ENCODE measurements at places on chromosomes 7 and 10.

DNA sequence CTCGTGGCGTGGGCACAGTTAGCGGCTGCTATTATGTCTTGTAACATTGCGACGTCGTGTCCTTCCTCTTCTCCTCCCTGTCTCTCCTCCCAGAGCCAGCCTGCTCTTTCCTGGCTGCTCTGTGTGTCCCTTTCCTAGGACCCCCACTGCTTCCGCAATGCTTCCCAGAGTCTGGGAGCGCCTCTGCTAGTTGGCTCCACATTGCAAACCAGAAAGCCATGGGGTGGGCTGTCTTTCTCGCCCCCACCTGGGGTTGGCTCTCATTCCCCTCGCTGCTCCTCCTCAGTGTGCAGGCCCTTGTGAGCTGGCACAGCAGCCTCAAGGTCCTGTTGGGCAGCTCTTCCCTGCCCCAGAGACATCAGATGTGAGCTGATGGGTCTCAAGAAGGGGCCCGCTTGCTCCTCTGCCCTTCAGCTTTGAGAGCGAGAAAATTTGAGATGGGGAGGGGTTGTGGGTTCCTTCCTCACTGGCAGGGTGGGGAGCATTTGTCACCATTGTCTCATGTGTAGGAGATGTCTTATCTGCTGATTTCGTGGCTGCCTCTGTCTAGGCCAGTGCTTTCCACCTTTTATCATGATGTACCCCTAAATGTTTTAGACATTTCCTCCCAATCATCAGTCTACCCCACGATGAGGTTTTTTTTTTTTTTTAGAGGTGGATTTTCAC, 3.3 kb downstream of the ADAMTS14 start:
- DNase-seq, result no peak
- no peaks in the 10 kb centered on the region for H3K4me1 ChIP-seq
- no peak overlapping the region for H3K27ac ChIP-seq
- H3K27me3 ChIP-seq, result peaks cover 24% of the 10 kb centered on the region
- no peak overlapping the region for H3K4me3 ChIP-seq

- no peak overlapping the region for H3K4me3 ChIP-seq
- H3K36me3 ChIP-seq, result peaks cover 65% of the 10 kb centered on the region
- no peak for DNase-seq
- peaks cover 6% of the 10 kb centered on the region for H3K4me1 ChIP-seq
- no peaks in the 10 kb centered on the region for H3K27me3 ChIP-seq
These were observed 204.4 kb downstream of the DIP2C start for GRCh38 chr10:484925-485661.

- no peak overlapping the region for H3K4me3 ChIP-seq
- H3K4me1 ChIP-seq, result no peaks in the 10 kb centered on the region
- DNase-seq, result no peak
- H3K36me3 ChIP-seq, result no peaks in the 10 kb centered on the region
- no peak overlapping the region for H3K27ac ChIP-seq
These were observed 282.1 kb downstream of the CCDC3 start for GRCh38 chr10:12719365-12719764.

DNA sequence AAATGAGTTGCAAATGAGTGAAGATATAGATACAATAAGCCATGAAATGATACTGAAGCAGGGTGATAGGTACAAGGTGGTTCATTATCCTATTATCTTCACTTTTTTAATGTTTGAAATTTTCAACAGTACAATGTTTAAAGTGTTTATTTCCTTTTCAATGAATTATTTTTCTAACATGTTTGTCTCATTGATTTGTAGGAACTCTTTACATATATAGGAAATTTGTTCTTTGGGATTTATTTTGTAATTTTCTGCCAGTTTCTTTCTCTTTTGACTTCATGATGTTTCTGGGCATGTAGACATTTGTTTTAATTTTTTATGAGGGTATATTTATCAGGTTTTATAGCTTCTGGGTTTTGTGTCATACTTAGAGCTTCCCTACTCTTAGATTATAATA, 108.9 kb downstream of the EXOC4 start:
- no peaks in the 10 kb centered on the region for H3K36me3 ChIP-seq
- H3K27ac ChIP-seq, result no peak overlapping the region
- no peaks in the 10 kb centered on the region for H3K4me1 ChIP-seq
- no peak overlapping the region for H3K4me3 ChIP-seq
- DNase-seq, result no peak
- no peaks in the 10 kb centered on the region for H3K27me3 ChIP-seq

- no peaks in the 10 kb centered on the region for H3K36me3 ChIP-seq
- H3K4me1 ChIP-seq, result peaks cover 6% of the 10 kb centered on the region
- no peak overlapping the region for H3K27ac ChIP-seq
- no peak for DNase-seq
- H3K27me3 ChIP-seq, result no peaks in the 10 kb centered on the region
- no peak overlapping the region for H3K4me3 ChIP-seq
These were observed 66.1 kb downstream of the THNSL1 start for GRCh38 chr10:25082276-25083204.

DNA sequence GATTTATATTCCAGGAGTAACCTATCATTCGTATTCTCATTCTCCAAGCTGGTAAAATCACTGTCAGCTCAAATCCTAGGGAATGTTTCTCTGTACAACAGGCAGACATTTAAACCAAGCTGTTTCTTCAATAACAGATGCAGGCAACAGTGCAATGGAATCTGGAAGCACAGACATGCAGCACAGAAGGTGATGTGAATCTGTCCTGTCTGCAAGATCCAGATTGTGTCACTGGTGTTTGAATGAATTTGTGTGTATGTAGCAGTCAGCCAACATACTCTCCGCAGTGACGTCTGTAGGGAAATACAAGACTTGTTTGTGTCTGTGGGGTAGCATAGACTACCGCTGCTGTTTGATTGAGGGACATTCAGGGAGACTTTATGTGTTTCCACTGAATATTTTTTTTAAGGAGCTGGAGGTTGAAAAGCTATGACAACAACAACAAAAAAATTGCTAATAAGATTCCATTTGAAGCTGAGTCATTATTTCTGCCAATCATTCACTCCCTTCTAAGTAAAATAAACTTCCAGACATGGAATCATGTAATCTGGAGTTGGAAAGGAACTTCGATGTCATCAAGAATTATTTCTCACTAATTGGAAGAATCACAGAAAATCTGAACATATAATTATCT, 122.9 kb upstream of the MYO3A start:
- no peak for DNase-seq
- no peaks in the 10 kb centered on the region for H3K27me3 ChIP-seq
- H3K27ac ChIP-seq, result no peak overlapping the region

DNA sequence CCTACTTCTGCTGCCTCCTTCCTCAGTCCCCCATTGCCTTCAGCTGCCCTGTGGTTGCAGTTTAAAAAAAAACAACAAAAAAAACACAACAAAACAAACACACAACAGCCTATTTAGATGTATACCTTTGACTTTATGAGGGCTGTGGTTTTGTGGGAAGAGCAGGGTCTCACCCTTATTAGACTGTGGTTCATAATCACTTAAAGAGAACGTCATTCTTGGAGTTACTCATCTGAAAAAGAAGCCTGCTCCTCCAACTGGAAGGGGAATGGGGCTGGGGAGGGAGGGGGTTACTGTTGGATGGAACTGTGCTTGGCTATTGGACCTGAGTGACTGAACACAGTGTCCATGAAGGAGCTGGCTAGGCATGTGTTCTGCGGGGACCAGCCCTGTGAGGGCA, 48.1 kb downstream of the SDK1 start:
- no peaks in the 10 kb centered on the region for H3K36me3 ChIP-seq
- DNase-seq, result no peak
- H3K4me1 ChIP-seq, result no peaks in the 10 kb centered on the region
- H3K27me3 ChIP-seq, result no peaks in the 10 kb centered on the region

DNA sequence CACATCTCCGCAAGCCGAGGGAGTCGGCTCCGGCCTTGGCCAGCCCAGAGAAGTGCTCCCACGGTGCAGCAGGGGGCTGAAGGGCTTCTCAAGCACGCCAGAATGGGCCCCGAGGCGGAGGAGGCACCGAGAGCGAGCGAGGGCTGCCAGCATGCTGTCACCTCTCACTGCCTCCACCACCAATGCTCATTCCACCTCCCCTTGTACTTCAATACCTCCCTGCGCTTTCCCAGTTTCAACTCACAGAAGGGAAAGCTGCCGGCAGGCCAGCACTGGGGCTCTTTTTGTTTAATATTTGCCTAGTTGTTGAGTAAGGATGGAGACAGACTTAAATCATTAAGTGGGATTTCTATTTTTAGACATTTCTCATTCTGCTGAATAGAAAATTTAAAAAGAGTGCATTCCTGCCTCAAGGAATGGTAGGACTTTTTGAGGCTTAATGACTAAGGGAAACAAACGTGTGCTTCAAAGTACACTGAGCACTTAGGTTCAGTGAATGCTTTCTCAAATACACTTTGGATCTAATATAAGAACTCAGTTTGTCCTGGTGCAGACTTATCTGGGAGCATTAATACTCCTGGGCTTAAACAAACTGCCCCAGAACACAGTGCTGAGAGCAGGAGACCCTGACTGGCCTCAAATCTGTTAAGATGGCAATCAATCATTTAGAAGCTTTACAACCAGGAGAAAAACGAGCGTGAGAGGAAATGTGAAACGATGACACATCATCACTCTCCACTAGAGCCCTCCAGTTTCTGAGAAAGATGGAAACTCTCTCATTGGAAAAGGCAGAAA, 131.2 kb downstream of the RALA start:
- no peak overlapping the region for H3K4me3 ChIP-seq
- no peak for DNase-seq
- no peaks in the 10 kb centered on the region for H3K4me1 ChIP-seq
- H3K27ac ChIP-seq, result no peak overlapping the region
- no peaks in the 10 kb centered on the region for H3K27me3 ChIP-seq
- H3K36me3 ChIP-seq, result no peaks in the 10 kb centered on the region

DNA sequence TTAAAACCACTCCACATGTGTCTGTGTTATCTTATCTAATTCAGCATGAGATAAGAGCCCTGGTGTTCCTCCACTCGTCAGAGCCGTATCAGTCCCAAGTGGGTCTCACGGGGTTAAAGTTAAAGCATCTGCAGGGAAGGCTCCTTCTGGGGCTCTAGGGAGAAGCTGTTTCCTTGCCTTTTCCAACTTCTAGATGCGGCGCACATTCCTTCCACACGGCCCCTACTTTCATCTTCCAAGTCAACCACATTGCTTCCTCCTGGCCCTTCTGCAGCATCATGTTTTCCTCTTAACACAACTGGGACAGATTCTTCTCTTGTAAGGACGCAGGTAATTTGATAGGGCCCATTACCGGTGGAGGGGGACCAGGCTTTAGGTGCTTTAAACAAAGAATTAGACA, 620.1 kb upstream of the DPP6 start:
- no peaks in the 10 kb centered on the region for H3K27me3 ChIP-seq
- no peak overlapping the region for H3K27ac ChIP-seq
- no peaks in the 10 kb centered on the region for H3K36me3 ChIP-seq
- DNase-seq, result no peak
- no peaks in the 10 kb centered on the region for H3K4me1 ChIP-seq

- no peaks in the 10 kb centered on the region for H3K27me3 ChIP-seq
- no peak overlapping the region for H3K27ac ChIP-seq
- DNase-seq, result no peak
- no peak overlapping the region for H3K4me3 ChIP-seq
- peaks cover 7% of the 10 kb centered on the region for H3K36me3 ChIP-seq
These were observed 67.6 kb downstream of the FAM53B start for GRCh38 chr10:124676416-124677062.

GRCh38 chr10:58269782-58270290, 874 bp downstream of the CISD1 start:
- H3K27ac ChIP-seq, result no peak overlapping the region
- H3K36me3 ChIP-seq, result no peaks in the 10 kb centered on the region
- no peaks in the 10 kb centered on the region for H3K27me3 ChIP-seq
- DNase-seq, result no peak

- no peak overlapping the region for H3K4me3 ChIP-seq
- no peak overlapping the region for H3K27ac ChIP-seq
- H3K36me3 ChIP-seq, result no peaks in the 10 kb centered on the region
- H3K27me3 ChIP-seq, result no peaks in the 10 kb centered on the region
- DNase-seq, result no peak
- no peaks in the 10 kb centered on the region for H3K4me1 ChIP-seq
These were observed 132.7 kb downstream of the AOAH start for GRCh38 chr7:36591636-36592035.
